Psoas muscle (tissue), 8 donors: ENCODE measurements at places on chromosomes 7 and 10. TPM values are rescaled to one million over a fixed set of nuclear protein-coding genes. Genes with fewer than 3 reads are reported as not detected.

- H3K4me3 ChIP-seq, result no peak overlapping the region
- no peak overlapping the region for H3K27ac ChIP-seq
- DNase-seq, result no peak
- no peaks in the 10 kb centered on the region for H3K27me3 ChIP-seq
Measured at GRCh38 chr10:76915316-76915715, 722.3 kb downstream of the KCNMA1 start.

BTBD16 gene
- polyA plus RNA-seq, result not detected

DNA sequence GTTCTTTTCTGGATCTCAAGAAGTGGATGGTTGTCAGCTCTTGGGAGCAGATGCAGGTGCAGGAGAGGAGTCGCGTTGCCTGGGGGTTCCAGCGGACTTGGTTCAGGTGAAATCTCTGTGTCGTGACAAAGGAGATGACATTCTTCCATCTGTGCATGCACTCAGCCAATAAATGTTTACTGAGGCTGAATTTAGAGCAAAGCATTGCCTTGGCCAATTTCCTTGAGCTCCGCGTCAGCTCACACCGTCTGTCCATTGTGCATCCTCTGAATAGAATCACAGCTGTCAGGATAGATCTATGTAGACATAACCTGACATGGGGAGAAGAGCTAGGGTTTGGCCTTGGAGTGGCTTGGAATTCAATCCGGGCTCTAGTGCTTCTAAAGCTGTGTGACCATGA lies 343.7 kb downstream of the GLRX3 start:
- H3K4me3 ChIP-seq, result no peak overlapping the region
- H3K27ac ChIP-seq, result no peak overlapping the region
- H3K36me3 ChIP-seq, result no peaks in the 10 kb centered on the region
- H3K27me3 ChIP-seq, result no peaks in the 10 kb centered on the region

TRIL gene
- polyA plus RNA-seq, result 0.38 TPM

DNA sequence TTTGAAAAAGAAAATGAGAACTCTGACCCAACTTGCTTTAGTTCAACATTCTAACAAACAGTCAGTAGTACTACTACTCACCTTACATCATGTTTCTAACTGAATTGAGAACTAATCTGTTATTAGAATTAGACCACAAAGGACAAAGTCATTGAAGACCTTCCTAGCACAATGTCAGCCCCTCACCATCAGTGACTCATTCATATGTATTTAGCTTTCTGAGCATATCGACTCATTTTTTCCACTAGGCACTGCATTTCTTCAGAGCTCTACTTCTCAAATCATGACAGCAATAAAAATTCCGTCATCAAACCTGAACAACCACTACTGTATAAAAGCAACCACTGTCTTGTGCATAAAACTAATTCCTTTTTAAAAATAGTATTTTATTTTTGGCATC lies 4.4 kb upstream of the LRRN3 start:
- no peak for DNase-seq
- no peaks in the 10 kb centered on the region for H3K36me3 ChIP-seq
- no peak overlapping the region for H3K4me3 ChIP-seq
- H3K27ac ChIP-seq, result no peak overlapping the region

MAPK8 gene
- polyA plus RNA-seq, result 22.7 TPM

DNA sequence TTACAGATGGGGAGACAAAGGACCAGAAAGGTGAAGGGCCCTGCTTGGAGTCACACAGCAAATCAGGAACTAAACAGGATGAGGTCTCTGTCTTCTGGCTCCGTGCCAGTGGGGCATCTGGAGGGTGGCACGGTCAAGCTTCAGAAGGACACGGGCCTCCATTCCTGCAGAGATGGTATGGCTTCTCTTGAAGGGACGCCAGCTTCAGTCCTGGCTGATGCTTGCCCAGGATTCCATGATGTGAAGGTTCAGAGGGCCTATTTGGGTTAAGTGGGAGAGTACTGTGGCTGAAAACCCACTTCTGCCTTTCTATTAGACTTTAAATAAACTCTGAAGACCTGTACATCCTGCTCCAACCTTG lies 6.1 kb downstream of the RAMP3 start:
- H3K27me3 ChIP-seq, result peaks cover 2% of the 10 kb centered on the region
- no peak overlapping the region for H3K27ac ChIP-seq
- H3K4me1 ChIP-seq, result no peaks in the 10 kb centered on the region
- H3K36me3 ChIP-seq, result no peaks in the 10 kb centered on the region
- peak; percentile 8 for DNase-seq

PLCE1 gene
- 1.1 TPM for polyA plus RNA-seq

KIFBP gene
- 24.0 TPM for polyA plus RNA-seq

- no peak for DNase-seq
- H3K4me3 ChIP-seq, result no peak overlapping the region
- H3K4me1 ChIP-seq, result no peaks in the 10 kb centered on the region
- no peak overlapping the region for H3K27ac ChIP-seq
Measured at GRCh38 chr10:133268532-133268931, 8.1 kb downstream of the ADAM8 start.

GRCh38 chr7:108170251-108170650 lies 40.1 kb upstream of the LAMB4 start:
- no peak overlapping the region for H3K27ac ChIP-seq
- H3K27me3 ChIP-seq, result no peaks in the 10 kb centered on the region
- H3K4me1 ChIP-seq, result no peaks in the 10 kb centered on the region
- no peak overlapping the region for H3K4me3 ChIP-seq

DNA sequence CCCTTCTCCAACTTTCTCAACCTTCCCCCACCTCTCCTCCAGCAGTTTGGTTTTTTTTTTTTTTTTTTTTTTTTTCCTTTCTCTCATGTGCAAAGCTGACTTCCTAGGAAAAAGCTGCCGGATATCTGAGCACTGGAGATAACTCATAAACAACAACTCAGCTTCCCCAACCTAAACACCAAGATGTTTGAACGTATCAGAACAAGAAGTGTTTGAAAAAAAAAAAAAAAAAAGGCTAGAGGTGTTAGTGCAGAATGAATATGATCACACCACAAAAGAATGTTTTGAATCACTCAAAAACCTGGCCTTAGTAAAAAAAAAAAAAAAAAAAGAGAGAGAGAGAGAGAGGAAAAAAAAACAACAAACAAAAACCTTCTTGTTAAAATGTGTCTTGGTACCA lies 11.2 kb downstream of the GATA3 start:
- no peak overlapping the region for H3K27ac ChIP-seq
- H3K36me3 ChIP-seq, result no peaks in the 10 kb centered on the region
- no peaks in the 10 kb centered on the region for H3K4me1 ChIP-seq
- no peak overlapping the region for H3K4me3 ChIP-seq

GRCh38 chr7:45389073-45389872 lies 184.9 kb upstream of the ADCY1 start:
- H3K36me3 ChIP-seq, result no peaks in the 10 kb centered on the region
- no peaks in the 10 kb centered on the region for H3K27me3 ChIP-seq
- H3K4me3 ChIP-seq, result no peak overlapping the region
- no peak overlapping the region for H3K27ac ChIP-seq
- DNase-seq, result no peak

EGR2 gene
- 0.24 TPM for polyA plus RNA-seq

DNA sequence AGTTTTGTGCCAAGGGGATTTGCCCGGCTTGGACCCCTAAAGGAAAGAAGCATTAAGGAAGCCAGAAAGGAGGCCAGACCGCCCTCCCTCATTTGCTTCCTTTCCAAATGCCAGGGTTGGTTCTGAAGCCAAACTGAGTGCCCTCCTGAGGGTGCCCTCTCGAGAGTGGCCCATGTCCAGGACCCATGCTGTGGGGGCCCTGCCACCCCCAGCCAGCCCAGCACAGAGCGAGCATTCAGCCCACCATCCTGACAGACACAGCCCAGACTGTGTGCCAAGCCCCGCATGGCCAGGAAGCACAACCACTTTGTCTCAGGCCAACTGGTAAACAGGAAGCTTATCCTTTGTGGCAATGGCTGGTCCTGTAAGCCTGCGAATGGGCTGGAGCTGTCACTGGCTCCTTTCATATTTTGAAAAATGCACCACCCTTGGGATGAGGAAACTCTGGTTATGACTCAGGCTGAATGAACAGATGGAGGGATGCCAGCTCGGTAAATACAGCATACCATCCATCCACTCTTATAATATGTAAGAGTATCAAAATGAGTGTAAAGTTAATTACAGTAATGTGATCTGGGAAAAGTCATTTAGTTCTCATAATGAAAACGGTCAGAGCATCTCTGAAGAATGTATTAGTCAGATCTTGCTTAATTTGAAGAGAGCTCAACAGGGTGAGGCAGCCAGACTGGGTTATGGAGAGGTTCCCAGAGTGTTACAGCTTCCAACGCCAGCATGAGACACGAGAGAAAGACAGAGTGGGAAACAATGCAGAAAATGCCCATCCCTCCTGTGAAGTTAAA lies 65.0 kb downstream of the STK17A start:
- H3K27me3 ChIP-seq, result no peaks in the 10 kb centered on the region
- no peaks in the 10 kb centered on the region for H3K36me3 ChIP-seq
- peaks cover 57% of the 10 kb centered on the region for H3K4me1 ChIP-seq
